Thymus (tissue), 14 donors: ENCODE measurements at places on chromosomes 1 and 21. TPM values are rescaled to one million over a fixed set of nuclear protein-coding genes. Genes with fewer than 3 reads are reported as not detected.

The SERTAD4 gene
- total RNA-seq: 0.33 TPM

The GPN2 gene
- total RNA-seq: 10.1 TPM

DNA sequence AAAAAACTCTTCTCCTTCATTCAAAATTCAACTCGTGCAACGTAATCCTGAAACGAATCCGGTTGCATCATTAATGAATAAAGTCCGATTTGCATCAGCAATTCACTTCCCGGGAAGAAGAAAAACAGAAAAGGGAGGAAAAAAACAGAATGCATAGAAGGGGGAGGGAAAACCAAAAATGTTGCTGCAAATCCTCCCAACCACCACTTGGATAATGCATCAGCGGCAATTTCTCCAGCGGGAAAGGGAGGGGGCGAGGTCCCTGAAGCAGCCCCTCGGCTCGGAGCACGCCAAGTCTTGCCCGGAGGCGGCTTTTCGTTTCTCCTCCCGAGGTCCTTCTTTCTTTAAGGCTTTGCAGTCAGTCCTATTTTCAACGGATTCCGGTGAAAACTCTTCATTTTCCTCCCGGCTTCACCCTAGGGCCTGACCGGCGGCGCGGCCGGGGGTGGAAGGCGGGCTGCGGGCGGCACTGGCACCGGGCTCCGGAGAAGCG, 723 bp downstream of the CDC42BPA start:
- no peak for DNase-seq

DNA sequence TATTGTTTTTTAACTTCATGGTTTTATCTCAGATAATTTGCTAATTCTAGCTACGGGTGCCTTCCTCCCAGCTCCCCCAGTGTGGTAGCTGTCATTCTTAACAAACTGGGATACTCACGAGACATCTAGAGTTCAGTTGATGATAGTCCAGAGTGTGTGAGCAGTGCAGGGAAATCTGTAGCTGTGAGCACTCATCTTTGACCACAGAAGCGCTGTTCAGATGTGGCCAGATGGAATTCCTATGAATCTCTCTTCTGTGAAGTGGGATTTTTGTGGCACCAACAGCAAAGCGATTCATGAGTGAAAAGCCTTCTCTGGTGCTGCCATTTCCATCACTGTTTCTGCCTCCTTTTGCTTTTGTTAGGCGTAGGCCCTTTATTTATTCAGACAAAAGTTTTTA, 125.1 kb downstream of the NFIA start:
- no peak for DNase-seq

DNA sequence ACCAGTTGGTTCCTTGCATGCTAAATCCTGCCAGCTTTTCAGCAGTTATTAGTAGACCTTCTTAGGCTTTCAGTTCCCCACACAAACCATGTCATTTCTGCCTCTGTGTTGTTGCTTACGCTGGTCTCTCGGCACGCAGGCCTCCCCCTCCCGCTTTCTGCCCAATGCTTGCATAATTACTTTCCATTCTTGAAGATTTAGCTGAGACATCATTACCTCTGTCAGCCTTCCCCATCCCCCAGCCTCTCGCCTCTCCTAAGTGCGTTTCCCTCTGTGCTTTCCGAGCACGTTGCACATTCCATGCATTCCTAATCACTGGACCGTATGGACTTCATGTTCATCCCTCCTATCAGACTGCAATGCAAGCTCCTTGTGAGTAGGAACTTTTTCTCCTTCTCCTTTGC, 26.8 kb downstream of the TSHB start:
- DNase-seq: no peak

DNA sequence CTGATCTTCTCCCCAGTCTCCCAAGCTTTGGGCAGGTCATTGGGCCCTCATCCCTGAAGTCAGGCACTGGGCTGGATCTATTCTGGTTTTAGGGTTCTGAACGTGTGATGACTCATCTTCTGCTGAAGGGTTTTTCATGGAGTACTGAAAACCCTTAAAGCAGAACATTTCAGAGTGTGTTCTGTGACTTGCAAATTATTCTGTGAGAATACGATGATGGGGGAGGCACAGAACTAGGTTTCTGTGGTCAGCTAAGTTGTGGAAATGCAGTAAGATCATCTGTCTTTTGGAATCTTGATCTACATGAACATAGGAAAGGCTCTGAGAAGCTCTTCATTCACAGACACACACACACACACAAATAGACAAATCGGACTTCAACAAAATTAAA, 46.2 kb downstream of the NAV1 start:
- DNase-seq: no peak

GRCh38 chr1:81209461-81209860, 591.3 kb upstream of the ADGRL2 start:
- DNase-seq: no peak
